ENCODE measurements at places on chromosomes 4 and X. TPM values are rescaled to one million over a fixed set of nuclear protein-coding genes. Genes with fewer than 3 reads are reported as not detected.

HTR2C gene
- not detected for total RNA-seq

NKX1-1 gene
- total RNA-seq = not detected

GAGE12E gene
- total RNA-seq = not detected

CORIN gene
- not detected for total RNA-seq

ATP2B3 gene
- not detected for total RNA-seq

PABPC1L2A gene
- total RNA-seq = not detected

SATL1 gene
- total RNA-seq = not detected

CPE gene
- 1.1 TPM for total RNA-seq

USP17L11 gene
- not detected for total RNA-seq

ADGRG2 gene
- 9.9 TPM for total RNA-seq

PAGE2 gene
- not detected for total RNA-seq

TLR1 gene
- total RNA-seq = 0.32 TPM

REPS2 gene
- total RNA-seq = 1.2 TPM

SLIT2 gene
- not detected for total RNA-seq

RAB41 gene
- not detected for total RNA-seq

RAB33A gene
- 0.26 TPM for total RNA-seq

MEPE gene
- not detected for total RNA-seq

F8A3 gene
- total RNA-seq = 1.00 TPM

SORCS2 gene
- total RNA-seq = 5.6 TPM

KLB gene
- total RNA-seq = 0.06 TPM

TCEAL2 gene
- total RNA-seq = not detected

MAGED4B gene
- 16.9 TPM for total RNA-seq

RHOXF2 gene
- total RNA-seq = not detected

CLDN34 gene
- total RNA-seq = not detected

FMR1NB gene
- total RNA-seq = not detected

VAMP7 gene
- total RNA-seq = 29.6 TPM

RAB28 gene
- 9.0 TPM for total RNA-seq

PPP2R2C gene
- 40.8 TPM for total RNA-seq
